ENCODE measurements at places on chromosomes 16 and 17.

DNA sequence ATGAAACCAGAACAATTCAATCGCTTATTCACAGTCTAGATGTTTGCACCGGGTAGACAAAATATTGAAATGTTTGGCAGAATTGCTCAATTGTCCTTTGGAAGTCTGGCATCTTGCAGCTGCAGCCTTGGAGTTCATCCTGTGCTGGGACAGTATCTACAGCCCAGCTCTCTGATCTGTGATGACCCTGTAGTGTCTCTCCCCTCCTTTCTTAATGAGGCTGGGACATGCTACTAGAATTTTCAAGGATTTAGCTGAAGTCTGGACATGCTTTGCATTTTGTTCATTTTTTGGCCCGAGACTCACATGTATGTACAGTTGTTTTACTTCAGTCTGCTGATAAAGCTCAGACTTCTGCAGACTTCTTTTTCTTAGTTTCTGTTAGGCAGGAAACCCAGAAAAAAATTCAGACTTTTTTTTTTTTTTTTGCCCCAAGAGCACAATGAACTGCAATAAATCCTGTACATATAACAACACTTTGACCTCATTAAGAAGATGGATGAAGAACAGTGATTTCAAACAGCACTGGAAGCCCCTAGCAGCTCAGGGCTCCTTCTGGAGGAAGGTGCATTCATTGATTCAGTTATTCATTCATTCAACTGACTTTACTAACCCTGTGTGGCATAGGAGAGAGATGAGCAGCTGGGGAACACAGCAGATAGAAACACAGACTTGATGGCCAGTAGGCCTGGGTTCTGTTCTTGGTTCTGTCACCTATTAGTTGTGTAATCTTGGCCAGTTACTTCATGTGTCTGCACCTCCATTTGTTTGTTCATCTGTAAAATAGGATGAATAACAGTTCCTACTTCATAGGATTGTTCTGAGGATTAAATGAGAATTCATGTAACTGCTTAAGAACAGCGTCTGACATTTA, 210.0 kb downstream of the MAP2K4 start:
- no peak for DNase-seq

GRCh38 chr17:15485045-15485444, 17.6 kb upstream of the CDRT4 start:
- no peak for DNase-seq

DNA sequence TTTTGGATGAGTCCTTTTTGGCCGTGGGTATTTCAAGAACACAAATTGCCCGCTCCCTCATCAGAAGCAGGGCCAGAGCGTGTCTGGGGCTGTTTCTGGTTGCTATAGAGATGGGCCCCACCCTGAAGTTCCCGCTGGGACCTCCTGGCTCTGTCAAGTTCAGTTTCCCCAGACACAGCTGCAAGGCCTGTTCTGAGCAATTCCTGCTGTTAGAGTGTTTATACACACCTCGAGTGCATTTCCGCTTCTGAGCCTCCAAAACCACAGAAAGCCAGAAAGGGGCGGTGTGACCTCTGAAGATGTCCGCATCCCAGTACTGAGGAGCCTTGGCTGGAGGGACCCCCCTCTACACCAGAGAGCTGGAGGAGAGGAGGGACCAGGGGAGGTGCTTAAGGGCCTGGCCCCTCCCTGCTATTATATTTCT, 9.3 kb upstream of the WBP2 start:
- no peak for DNase-seq

DNA sequence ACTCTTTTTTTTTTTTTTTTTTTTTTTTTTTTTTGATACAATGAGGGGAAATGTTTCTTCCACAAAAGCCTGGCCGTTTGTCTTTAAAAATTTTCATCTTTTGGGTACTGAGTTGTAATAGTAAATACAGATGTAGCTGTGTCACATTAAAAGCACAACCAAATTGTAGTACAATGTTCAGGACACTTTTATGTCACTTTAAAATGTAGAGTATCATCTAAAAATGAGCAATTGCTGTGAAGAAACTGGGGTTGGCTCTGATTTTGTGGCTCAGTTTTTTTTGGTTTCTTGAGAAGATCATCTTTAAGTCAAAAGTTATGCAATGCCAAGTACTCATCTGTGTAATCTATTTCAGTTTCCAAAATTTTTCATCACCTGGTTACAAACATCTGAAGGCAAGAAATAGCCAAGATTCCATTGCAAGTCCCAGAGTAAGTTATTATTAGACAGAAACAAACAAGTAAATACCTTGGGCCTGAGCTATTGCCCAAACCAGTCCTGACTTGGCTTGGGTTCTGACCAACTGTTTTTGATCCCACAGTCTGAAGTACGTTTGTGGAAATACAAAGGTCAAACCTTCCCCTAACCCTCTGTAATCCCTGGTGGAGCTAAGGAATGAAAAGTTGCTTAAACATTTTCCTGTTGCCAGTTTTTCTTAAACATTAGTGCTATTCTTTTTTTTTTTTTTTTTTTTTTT, 717.2 kb downstream of the WWOX start:
- DNase-seq, result no peak

DNA sequence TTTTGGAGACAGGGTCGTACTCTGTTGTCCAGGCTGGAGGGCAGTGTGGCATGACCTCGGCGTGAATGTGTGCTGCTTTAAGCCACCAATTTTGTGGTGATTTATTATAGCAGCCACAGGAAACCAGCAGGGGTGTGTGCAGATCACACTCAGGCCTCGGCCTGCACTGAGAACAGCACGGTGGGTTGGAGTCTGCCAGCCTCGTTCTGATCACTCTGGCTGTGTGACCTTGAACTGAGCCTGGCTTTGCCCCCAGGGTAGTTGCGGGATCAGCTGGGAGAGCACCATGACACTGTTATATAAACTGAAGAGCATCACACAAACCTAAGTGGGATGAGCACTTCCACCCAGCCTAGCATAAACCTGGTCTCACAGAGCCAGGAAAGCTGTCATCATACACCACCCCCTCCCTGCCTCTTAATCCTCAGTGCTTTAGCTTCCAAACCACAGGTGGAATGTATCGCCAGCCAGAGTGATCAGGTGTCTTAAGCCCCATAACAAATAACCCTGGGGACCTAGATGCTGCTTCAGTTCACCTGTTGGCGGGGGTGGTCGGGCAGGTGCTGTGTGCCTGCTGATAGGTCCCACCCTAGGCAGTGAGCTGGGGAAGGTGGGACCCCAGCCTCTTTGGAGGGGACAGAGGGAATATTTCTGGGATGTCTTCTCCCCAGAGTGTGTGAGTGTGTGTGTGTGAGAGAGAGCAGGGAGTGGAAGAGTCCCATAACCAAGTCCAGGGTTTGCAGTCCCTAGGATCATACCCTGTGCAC, 28.6 kb upstream of the NDRG4 start:
- DNase-seq, result no peak

DNA sequence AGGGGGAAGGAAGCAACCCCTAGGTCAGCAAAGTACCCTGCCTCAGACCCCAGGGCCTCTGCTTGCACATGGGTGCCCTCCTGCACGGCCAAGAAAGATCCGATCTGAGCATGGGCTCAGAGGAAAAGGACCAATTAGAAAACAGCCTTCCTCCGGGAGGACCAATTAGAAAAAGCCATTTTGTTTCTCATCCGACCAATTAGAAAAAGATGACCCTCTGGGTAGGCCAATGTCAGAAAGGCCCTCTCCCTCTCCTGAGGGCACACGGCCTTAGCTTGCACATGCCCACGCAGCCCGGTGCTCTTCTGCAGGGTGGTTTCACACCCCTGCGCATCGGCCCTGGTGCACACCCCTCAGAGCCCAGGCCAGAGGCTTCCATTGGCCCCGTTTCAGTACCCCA, 5.1 kb upstream of the CISD3 start:
- DNase-seq, result no peak

- no peak for DNase-seq
Measured at GRCh38 chr16:4976079-4976478, 17.9 kb downstream of the SEC14L5 start.

- DNase-seq, result no peak
Measured at GRCh38 chr17:41907185-41907556, 11.6 kb downstream of the ACLY start.

DNA sequence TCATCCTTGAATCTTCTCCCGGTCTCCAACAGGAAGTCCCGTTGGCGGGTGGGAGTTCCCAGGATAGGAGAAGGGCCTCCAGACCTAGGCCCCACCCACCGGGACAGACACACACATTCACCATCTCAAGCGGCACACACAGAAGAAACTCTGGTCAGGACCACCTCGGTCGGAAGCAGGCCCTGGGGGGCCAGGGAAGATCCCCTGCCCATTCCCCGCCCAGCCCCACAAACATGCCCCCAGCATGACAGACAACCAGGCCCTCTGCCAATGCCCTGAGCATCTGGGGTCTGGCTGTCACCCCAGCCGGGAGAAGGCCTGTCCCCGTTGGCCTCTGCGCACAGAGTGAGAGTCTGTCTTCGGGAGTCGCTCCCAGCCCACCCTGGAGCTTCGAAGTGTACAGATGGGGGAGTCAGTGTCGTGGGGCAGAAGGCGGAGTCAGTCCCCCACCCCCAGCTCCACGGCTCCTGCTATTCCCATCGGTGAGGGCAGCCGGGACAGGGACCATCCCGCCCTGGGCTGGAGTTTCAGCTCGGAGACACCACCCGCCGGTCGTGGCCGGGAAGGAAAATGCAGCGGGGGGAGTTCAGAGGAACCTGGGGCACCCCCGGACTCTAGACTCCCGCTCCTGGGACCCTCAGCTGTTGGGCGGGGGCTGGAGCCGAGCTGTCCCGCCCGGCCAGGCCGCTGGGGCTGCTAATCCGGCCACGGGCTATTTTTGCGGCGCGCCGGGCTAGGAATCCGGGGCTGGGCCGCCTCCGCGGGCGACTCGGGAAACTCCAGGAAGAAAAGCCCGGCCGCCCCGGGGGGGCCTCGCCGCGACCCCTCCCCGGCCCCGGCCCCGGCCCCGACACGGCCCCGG, 660 bp downstream of the RHBDF1 start:
- no peak for DNase-seq

GRCh38 chr16:68086336-68086841, 1.2 kb downstream of the NFATC3 start:
- no peak for DNase-seq

GRCh38 chr16:2584729-2585650, 47.2 kb downstream of the PDPK1 start:
- no peak for DNase-seq

GRCh38 chr17:41970901-41971331, 4.3 kb downstream of the CNP start:
- DNase-seq, result no peak

- no peak for DNase-seq
Measured at GRCh38 chr17:74491626-74492025, 25.2 kb downstream of the CD300A start.

DNA sequence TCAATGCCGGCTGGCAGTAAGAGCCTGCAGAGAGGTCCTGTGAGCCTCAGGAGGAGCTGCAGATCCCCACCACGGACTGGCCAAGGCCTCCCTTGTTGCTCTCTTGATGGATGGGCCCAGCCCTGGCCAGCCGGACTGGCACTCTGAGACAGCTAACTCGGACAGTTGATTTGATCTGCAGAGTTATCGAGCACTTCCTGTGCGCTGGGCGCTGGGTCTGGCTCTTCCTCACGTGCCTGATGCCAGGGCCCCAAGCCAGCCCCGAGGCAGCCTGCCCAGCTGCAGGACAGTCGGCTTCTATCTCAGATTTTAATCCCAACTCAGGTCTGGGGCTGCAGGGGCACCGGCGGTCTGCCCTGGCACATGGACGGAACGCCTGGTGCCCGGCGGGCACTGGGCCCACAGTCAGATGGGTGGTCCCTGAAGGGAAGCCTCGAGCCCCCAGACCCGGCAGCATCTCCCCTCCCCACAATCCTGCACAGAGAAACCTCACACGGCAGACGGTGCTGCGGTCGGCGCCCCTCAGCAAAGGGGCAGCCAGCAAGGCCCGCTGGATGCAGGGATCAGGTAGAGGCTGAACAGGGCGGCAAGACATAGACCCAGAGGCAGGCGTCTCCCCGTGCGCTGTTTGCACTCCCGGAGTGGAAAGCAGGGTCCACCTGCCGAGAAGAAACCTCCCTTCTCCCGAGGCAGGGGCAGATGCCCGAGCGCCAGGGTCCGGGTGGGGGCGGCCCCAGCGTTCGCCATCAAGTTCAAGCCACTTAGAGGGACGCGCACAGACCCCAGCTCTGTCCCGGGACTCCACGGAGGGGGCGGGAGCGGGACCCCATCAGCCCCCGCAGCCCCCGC, 34.0 kb downstream of the TIMM22 start:
- DNase-seq, result no peak

- no peak for DNase-seq
Measured at GRCh38 chr17:45222289-45222995, 757 bp downstream of the FMNL1 start.

DNA sequence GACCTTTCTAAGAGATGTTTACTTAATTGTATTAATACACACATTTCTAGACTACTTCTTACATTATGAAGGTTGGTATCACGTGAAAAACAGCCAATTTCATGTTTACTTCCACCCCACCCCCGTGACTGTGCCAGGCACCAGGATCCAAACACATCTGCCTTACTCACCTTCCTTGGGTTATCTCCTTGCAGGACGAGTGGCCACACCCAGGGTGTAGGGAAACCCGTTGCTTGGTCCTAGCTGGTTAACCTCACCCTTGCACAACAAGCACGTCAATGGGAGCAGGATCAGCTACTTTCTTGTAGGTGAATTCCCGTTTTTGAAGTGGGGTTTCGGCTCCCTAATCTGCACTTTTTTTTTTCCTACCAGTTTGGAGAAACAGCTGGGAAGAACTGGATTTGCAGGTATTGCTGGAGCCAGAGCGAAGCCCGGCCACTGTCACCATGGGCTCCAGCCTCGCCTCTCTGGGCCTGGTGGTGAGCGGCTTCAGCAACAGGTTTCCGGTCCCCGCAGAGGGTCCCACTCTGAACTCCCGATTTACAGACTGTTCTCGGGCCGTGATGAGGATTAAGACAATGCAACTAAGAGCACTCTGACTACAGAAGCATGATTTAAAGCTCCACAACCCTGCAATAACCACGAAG, 2.1 kb upstream of the UBB start:
- no peak for DNase-seq

DNA sequence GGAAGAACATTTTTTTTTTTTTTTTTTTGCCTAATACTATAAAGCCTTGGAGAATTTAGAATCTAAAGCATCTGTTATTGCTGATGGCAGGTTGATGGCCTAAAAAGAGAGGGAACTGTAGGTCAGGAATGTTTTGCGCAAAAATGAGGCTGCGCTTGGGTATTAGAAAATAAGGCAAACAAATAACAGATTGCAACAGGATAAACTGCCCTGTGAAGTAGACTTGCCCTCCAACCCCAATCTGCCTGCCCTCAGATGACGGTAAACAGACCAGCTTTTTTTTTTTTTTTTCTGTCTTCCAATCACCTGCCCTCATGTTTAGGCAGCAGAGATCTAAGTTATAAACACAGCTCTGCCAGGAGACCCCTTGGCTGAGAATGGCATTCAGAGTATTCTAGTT, 3.8 kb upstream of the DHX8 start:
- DNase-seq, result no peak

- no peak for DNase-seq
Measured at GRCh38 chr17:7046127-7046724, 2.3 kb upstream of the SLC16A11 start.

GRCh38 chr17:28295677-28296578, 23.1 kb upstream of the TMEM97 start:
- no peak for DNase-seq

Measured in stimulated activated CD4-positive, alpha-beta T cell treated with anti-CD3 and anti-CD28 coated beads, Interleukin-1b, Interleukin-23, amount 100 ng/mL, for 24 hours (primary cell).